K562 (cell line): ENCODE measurements at places on chromosomes 3 and 15.

DNA sequence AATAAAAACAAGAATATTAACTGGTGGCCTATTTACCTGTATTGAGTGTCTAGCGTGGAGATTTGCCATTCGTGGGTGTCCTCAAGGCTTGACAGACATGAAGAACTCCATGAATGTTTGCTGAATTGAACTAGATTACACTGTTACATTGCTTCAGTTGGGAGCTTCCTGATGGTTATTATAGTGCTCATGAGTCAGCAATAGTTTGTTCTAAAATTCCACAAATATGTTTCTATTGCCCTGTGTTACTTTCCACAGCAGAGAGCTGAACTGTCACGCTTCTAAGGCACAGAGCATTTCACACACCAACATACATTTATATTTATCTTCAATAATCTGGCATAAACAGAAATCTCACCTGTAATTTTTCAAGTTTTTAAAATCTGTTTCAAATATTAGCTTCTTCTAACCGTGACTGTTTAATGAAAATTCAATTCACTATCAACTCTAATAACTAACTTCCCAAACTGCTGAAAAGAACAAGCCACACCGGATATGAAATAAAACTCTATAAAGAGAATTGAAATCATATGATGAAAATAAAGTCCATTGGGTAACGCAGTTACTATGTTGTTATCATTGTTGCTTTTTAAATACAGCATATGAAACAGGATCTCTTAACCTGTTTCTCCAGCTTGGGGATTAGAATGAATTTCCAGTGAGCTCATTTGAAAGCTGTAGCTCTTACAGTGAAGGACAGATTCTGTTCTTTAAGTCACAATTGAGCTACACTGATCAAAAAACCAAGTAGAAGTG is 61.2 kb upstream of the MCF2L2 start:
- DNase-seq, result no peak

DNA sequence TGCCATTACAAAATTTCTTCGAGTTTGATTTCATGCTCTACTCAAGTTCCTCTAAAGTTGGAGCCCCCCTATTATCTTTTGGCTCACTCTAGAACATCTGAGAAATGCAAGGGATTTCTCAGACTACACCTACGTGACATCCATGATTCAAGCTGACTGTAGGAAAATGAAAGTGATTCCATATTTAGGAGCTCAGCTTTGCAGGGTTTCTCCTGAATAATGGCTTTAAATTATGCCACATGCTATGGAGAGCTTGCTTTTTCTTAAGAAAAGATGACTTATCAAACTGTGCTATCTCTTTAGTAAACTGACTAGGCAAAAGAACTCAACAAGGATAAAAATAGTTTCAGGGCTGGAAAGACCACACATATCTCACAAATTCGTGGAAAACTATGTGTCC is 292.1 kb downstream of the LSAMP start:
- DNase-seq, result no peak

DNA sequence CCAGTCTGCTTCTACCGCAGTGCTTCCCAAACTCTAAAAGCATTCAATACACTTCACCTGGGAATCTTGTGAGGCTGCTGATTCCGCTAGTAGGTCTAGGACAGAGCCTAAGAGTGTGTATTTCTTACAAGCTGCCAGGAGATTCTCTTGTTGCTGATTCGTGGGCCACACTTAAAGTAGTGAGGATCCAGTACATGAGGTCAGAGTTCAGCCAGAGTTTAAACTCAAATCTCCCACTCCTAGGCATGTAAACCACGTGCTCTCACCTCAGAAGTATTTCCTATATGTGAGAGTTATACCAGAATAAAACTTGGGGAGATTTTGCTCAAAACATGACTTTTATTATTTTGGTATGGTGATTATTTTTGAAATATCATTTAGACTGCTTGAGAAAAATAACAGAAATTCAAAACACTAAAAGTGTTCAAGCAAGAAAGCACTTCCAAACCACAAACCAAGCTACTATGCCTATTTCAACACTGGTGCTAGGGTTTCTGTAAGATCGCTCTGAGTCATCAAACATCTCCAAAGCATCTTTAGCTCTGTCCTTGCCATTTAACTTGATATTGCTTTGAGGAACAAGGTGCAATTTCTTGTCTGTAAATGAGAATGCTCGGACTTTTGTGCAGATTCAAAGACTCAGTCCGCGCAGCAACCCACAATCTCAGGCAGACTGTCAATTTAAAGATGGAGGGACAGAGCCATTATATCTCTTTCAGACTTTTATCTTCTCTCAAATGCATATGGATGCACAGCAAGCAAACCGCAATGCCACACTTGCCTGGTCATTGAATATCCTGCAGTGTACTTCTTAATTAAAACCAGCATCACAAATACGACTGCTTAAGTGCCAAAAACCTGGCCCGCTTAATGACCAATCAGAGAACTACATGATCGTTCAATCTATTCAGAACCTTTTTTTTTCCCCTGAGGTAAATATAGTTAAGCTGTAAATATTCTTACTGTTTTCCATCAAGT is 59.8 kb downstream of the AGTR1 start:
- no peak for DNase-seq

GRCh38 chr3:32423534-32423933 is 31.9 kb downstream of the CMTM7 start:
- DNase-seq, result no peak

DNA sequence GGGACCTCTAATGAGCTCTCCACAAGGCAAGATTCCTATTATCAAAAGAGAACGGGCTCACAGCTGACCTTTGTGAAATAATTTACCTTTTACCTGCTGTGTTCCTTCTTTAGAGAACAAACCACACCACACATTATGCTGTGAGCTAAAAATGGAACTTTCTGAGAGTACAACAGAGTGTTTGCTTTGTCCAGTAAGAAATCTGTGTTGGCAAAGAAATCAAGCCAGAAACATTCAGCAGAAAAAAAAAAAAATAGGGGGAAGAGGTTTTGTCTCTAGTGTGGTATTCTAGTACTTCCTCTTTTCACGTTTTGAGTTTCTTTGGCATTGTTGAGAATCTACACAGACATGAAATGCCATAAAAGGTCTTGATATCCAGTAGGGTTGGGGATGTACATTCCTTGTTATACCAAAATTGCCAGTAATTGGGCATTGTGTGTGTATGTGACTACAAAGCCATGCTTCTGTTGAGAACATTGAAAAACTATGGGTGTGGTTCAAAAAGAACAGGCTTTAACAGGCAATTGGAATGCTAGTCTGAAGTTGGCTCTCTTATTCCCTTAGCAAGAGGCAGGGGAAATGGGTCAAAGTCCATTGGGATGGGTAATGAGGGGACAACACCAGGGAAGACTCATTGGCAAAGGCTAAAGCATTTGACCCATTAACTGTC is 273.5 kb downstream of the NEK10 start:
- DNase-seq, result no peak

GRCh38 chr3:66039590-66039887 is 821 bp upstream of the MAGI1 start:
- peak; percentile 5 for DNase-seq

GRCh38 chr3:168248383-168249204 is 152.9 kb upstream of the GOLIM4 start:
- no peak for DNase-seq

DNA sequence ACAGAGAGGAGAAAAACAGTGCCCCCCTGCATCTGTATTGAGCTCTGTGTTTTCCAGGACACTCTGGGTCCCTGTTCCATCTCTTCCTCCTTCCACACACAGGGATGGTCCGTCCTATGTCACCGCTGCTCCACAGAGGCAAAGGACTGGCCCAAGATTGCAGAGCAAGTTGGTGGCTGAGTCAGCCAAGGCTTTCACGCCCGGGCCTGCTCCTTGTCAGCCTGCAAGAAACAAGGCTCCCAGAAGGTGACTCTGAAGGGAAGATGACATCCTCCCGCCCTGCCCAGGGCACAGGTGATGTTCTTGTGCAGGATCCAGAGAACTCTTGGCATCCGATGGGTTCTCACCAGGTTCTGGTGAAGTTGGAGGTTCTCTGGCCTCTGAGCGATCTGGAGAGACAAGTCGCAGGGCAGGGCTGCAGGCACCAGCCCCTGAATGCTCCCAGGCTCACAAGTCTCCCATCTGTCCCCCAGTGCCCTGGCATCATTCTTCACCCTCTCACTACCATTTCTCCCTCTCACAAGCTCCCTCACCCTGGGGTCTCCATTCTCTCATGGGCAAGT is 138.6 kb downstream of the MEGF11 start:
- no peak for DNase-seq

DNA sequence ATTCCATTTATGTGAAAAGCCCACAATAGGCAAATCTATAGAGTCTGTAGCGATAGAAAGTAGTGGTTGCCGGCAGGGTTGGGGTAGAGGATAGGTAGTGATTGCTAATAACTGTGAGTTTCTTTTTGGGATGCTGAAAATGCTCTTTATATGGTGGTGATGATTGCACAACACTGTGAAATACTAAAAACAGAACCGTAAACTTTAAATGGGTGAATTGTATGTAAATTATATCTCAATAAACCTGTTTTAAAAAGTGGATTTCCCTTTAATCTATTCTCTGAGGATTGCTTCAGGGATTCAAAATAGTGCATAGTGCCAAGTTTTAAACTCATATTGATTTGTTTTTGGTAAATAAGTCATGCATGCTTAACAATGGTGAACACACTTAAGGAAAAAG is 140.2 kb downstream of the LPP start:
- DNase-seq, result no peak

DNA sequence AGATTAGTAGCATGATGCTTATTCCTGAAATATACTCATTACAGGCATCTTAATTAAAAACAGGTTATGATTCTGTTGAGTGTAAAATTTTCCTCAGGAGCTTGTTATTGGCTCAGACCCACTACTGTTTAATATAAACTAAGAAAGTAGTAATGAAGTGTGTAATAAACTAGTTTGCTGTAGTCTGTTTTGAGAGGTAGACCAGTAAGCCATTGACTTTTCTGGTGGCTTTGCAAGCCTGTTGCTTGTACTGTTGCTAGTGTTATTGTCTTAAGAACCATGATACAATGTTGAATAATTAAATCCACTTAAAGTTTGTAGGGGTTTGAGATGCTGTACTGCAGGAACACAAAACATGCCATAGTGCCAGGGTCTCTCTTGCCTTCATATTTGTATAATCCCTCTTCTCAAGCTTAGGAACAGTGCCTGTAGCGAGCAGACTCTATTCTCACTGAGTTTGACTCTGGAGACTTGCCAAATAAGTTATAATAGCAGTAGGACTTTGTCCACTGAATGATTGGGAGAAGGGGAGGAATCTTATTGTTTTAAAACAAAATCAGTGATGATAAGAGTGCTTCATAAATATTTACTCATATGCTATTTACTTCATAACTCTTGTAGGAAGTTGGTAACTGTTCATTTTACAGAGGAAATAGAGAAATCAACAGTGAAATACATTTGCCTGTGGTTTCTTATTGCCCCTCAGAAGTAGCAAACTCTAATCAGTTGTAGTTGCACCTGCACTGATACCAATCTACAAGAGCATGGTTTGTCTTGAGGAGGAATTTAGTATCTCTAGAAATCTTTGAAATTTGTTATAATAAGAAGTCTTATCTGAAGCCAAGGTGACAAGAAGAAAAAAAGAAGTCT is 13.4 kb downstream of the TCF12 start:
- no peak for DNase-seq

DNA sequence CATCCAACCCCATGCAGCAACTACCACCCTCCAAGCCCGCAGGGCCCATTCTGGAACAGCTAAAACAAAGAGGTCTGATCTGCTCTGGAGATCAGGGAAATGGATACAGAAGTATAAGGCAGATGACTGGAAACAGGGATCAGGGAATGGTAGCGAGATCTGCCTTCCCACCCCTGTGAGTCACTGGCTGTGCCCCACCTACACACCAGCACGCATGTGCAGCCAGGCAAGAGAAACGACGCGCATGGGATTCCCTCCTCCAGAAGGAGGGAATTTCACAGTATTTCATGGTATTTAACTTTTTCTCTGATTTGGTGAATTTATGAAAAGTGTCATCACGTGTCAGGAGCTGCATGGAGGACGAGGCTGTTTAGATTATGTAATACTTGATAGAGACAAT is 116.7 kb downstream of the ARRDC4 start:
- peak; percentile 81 for DNase-seq

- no peak for DNase-seq
Measured at GRCh38 chr3:195194559-195195206, 76.3 kb downstream of the XXYLT1 start.

- DNase-seq, result no peak
Measured at GRCh38 chr3:125221831-125222230, 9.3 kb upstream of the SLC12A8 start.

DNA sequence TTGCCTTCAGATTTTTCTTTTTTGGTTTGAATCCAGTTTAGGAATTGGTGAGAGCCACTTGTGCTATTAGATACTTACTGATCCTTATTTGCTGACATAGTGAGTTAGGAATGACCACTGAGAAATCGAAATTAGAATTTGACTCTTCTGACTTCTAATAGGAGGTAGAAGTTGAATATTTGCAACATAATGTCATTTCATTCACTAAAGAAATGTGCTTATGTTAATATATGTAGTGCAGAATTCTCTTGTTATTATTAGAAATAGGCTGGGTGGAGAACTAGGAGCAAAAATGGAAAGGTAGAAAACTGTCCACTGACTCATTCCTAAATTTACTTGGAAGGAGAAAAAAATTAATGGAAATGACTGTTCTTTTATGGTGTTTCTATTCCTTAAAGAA is 538.2 kb upstream of the SGO1 start:
- no peak for DNase-seq

- no peak for DNase-seq
Measured at GRCh38 chr15:38691377-38691776, 126.8 kb upstream of the RASGRP1 start.

GRCh38 chr3:74067296-74067695 is 442.6 kb upstream of the PDZRN3 start:
- DNase-seq, result no peak

DNA sequence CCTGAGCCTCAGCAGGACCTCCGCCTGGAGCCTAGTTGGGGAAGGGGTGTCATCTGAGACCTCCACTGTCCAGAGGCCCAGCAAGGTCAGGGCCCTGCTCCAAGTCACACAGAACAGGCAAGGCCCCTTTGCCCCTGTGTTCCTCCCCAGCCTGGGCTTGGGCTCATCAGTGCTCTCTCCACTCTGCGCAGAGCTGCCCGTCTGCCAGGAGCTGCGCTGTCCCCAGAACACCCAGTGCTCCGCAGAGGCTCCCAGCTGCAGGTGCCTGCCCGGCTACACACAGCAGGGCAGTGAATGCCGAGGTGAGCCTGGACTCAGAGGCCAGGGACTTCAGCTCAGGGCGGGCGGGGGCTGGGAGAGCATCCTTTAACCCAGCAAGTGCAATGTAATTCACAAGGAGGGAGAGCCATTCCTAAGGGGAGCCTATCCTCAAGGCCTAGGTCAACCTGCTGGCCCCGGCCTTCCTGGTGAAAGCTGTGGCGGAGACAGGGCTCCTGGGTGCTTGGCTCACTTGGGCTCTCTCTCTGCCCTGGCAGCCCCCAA is 7.7 kb downstream of the STAB1 start:
- DNase-seq, result no peak

DNA sequence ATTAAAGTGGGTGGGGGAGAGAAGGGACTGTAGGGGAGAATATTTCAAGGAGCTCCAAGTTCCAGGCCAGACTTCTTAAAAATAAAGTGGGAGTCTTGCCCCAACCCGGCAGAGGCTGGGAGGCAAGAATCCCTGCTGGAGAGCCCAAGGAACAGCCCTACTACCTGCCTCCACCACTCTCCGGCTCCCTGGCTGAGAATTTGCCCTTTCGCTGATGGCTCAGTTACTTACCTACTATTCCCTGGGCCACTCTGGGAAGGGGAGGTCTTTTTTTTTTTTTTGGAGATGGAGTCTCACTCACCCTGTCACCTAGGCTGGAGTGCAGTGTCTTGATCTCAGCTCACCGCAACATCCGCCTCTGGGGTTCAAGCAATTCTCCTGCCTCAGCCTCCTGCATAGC is 15.5 kb downstream of the MYL3 start:
- DNase-seq, result no peak
